Activated T-helper 9 cell treated with anti-CD3 and anti-CD28 coated beads, Interleukin-2, amount 50 U/mL, for 16 hours (primary cell): ENCODE measurements at places on chromosomes 12 and 14.

DNA sequence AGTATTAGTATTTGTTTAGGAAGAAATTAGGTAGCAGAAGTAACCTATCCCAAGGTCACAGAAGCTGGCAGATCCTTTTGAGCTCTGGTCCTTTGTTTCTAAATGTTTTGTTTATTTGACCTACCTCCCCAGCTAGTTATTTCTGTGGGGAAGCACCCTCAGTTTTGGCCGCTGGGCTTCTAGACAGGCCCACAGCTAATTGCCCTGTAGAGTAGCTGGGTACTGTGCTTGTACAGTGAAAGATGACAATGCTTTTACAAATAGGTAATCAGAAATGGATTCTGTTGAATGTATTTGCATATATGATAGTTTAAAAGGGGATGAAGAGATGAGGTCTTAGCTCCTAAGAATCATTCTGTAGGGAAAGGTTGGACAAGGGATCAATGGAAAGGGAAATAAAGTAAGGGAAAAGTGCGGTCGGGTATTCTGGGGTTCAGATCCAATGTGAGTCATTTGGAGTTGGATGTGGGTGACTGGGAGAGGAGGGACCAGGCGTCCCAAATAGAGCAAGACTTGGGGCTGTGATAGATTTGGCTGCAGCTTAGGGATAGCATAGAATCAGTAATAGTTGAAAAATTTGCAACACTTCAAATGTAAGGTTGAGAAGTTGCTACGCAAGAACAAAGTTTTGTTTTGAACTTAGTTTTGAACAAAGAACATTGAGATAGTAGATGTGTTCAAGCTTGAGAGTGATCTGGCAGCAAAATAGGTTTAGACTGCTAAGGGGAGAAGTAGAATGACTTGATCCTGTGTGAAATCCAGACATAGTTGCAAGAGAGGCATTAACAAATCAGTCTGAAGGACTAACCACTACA is 3.6 kb downstream of the NUDT4 start:
- no peak for DNase-seq

GRCh38 chr12:10235761-10236631 is 23.3 kb downstream of the GABARAPL1 start:
- peak; percentile 18 for DNase-seq

DNA sequence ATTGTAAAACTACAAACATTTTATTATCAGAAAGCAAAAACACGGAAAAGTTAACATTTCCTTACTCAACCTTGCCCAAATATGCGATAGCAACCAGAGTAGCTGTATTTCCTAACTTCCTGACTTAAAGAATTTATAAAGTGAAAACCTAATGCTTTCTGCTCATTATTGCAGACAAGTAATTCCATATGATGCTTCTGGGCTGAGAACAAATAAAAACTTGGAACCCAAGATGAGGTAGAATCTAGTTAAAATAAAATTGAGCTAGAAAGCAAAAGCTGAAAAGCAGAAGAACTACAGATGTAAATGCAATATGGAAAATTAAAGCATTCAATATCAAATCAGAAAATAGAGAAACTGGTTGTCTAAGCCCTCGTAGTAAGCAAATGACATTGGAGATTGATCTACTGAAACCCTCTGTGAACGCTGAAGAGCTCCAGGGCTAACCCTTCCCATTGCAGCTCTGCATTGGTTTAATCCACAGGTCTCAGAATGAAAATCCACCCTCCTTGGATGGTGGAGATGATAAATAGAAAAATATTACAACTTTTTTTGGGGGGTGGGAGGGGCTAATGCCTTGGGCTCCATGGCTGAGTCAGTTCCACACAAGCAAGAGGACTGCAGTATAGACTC is 40.7 kb downstream of the CORO1C start:
- DNase-seq, result no peak

DNA sequence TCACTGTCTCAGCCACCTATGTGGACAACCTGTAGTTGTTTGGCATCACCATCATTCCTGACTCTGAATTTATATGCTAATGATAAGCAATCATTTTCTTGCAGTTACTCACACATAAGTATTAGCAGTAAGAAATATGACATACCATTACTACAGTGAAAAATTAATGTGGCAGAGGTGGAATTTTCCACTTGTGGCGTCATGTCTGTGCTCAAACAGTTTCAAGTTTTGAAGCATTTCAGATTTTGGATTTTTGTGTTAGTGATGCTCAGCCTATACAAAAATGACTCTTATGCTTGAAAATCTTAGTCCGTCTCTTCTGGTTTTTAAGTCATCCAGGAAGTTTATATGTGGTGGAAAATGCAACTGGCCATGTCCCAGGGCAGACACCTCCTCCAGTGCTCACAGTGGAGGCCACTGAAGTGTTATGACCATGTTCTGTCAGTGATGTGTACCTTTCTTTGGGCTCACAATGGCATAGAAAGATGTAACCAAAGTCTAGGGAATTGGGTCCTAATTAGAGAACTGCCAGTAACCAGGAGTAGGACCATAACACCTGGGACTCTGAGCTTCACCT is 220.6 kb downstream of the SYT1 start:
- no peak for DNase-seq

GRCh38 chr12:15716581-15716980 is 72.6 kb downstream of the EPS8 start:
- DNase-seq, result no peak

DNA sequence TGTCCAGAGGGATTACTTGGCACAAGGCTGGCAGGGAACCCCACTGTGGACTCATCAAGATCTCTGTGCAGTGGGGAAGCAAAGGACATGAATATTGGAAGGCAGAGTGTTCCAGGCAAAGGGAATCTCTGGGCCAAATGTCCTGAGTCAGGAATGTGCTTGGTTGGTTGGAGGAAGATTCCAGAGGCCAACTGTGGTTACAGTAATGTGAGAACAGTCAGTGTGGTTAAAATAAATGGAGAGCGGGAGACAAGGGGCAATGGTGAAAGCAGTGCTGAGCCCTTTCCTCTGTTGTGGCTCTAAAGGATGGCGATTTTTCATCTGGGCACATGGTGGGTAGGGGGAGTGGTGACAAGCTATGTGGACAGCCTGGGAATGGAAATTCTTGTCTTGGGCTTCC is 948.2 kb downstream of the BCL11B start:
- no peak for DNase-seq

GRCh38 chr12:28998662-28999120 is 150.4 kb upstream of the FAR2 start:
- no peak for DNase-seq

GRCh38 chr14:56145181-56145769 is 27.1 kb downstream of the PELI2 start:
- no peak for DNase-seq

DNA sequence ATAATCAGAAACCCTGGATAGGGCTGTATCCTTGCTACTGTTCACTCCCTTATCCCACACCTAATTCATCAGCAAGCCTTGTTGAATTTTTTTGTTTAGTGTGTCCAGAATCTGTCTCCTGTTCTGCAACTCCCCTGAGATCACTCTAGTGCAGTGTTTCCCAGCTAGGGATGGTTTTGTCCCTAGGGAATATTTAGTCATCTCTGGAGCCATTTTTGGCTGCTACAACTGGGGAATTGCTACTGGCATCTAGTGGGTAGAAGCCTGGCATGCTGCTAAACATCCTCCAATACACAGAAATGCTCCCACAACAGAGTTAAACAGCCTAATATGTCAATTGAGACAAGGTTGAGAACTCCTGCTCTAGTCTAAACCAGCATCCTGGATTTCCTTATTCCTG is 248.0 kb downstream of the NPAS3 start:
- DNase-seq, result no peak

- no peak for DNase-seq
Measured at GRCh38 chr12:51472984-51473383, 48.4 kb downstream of the SLC4A8 start.

- no peak for DNase-seq
Measured at GRCh38 chr12:117277875-117278274, 83.6 kb downstream of the NOS1 start.

GRCh38 chr14:21213652-21214051 is 55.6 kb downstream of the HNRNPC start:
- no peak for DNase-seq

DNA sequence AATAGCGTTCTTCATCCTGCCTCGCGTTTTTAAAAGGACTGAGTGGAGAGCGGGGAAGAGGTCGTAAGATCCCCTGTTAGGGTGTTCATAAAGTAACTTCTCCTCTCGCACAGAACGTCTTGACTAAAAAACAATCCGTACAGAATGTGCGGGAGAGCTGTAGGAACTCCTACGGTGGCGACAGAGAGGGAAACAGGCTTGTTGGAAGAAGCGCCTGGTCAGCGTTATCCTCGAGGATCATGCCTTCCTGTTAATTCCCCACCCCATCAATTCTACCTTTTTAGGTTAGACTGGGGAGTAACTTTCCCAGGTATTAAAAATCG is 399 bp upstream of the WASHC4 start:
- no peak for DNase-seq

DNA sequence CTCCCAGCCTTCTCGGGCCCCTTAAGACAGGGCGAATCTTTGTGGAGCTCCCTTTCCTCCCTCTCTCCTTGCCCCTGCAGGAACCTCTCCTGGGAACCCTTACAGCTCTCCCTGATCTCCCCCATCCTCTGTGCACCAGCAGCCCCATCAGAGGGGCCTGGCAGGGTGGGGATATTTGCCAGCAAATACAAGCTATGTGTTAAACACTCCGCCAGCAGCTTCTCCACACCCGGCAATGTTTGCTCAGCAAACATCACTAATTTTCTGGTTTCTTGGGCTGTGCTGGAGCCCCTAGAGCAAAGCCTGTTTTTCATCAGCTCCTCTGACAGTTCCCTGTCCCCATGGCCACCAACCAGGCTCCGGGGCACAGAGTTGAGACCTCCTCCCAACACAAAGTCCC is 147.5 kb upstream of the LHX5 start:
- DNase-seq, result no peak

DNA sequence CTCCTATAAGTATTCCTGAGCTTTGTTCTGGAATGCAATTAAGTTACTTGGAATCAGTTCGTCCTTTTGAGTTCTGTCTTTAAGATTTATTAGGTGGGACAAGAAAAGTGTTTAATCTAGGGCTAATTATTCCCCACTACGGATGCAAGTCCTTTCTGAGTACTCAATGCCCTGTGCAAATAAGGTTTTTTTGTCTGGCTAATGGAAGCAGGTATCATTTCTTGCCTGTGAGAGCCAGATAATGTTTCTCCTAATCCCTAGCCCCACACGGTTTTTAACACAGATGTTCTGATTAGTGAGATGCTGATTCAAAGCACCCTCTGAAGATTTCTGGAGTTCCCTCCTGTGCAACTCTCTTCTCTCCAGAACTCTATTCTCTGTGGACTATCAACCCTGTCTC is 296.6 kb upstream of the PRICKLE1 start:
- DNase-seq, result no peak

DNA sequence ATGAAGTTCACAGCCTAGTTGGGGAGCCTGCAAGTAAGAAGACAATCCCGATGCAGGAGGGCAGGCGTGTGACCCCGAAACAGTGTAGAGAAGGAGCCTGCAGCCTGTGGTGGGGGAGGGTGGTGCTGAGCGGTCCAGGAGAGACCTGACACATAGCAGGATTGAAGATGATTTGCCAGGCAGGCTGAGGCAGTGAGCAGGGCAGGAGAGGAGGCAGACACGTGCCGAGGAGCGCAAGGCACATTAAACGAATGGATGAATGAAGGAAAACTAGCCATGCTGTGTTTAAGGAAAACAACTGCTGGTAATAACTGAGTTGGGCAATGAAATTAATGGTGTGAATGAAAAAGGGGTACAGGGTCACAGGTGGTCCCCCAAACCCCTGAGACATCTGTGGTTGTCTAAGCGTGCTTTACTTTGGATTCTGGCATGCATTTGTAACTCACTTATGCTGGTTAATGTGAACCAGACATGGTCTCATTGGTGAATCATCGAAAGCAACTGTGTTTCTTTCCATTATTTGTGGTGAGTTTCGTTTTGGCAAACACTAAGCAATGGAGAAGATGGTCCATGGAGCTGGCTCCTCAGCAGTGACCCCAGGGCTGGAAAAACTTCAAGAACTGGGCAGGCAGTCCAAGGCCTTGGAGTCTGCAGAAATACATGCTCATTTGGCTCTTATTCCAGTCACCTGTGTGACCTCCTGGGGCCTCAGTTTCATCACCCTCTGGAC is 96.9 kb upstream of the EVL start:
- DNase-seq, result no peak

- DNase-seq, result no peak
Measured at GRCh38 chr14:23385642-23386265, 8.9 kb downstream of the CMTM5 start.

DNA sequence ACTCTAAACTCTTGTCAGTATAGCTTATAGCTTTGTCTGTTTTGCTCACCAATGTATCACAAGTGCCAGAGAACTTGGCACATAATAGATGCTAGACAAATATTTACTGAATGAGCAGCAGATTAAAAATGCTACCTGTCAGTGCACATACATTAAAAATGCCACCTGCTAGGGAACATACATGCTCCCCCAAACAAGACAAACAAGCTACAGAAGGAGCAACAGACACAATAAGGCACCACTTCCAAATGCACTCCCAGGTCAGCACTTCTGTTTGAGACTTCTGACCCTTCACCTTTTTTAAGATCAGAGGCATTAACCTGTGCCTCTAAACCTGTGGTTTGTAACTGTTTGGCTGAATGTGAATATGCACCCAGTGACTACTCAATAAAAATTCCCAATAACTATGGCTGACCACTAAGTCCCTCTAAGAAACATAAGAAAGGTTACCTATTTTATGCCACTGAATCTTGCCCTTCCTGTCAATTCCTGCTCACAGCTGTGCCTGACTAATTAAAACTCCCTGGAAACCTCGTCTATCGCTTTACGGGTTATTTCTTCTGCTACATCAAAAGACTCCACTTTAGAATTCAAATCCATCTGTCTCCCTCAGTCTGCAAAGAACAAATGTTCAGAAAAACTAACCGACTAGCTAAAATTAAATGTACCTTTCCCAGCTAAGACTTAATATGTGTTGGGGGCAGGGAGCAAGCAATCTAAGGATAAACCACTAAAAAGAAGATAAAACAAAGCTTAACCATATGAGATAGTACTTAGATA is 41.0 kb downstream of the HECTD4 start:
- DNase-seq, result no peak

GRCh38 chr14:99253890-99254289 is 18.1 kb downstream of the BCL11B start:
- no peak for DNase-seq

GRCh38 chr12:76697849-76698248 is 66.1 kb upstream of the ZDHHC17 start:
- DNase-seq, result no peak

- DNase-seq, result no peak
Measured at GRCh38 chr12:74539765-74540526, 2.3 kb downstream of the ATXN7L3B start.

- no peak for DNase-seq
Measured at GRCh38 chr12:115871714-115872113, 405.8 kb downstream of the MED13L start.

- no peak for DNase-seq
Measured at GRCh38 chr12:115966376-115966775, 311.1 kb downstream of the MED13L start.

DNA sequence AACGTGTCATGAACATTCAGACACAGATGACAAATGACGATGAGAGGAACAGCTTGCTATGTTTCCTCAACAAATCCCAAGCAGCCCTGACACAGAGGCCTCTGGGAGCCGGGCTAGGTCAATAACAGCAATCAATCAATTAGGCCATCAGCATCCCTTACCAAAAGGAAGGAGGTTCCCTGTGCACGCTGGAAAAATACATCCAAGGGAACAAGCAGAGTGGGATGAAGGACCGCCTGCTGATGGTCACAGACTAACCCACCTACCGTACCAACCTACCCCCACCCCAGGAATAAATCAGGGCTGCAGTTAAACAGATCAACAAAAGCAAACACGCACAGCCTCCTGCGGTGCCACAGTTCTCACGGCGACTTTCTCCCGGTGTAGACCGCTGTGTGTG is 265.1 kb upstream of the SFSWAP start:
- no peak for DNase-seq

GRCh38 chr14:104100171-104101085 is 14.9 kb downstream of the ASPG start:
- DNase-seq, result no peak
